COR-L47 (cell line): ENCODE measurements at places on chromosomes 13 and 19.

- DNase-seq = no peak
Measured at GRCh38 chr19:14467816-14468215, 7.3 kb downstream of the PTGER1 start.

DNA sequence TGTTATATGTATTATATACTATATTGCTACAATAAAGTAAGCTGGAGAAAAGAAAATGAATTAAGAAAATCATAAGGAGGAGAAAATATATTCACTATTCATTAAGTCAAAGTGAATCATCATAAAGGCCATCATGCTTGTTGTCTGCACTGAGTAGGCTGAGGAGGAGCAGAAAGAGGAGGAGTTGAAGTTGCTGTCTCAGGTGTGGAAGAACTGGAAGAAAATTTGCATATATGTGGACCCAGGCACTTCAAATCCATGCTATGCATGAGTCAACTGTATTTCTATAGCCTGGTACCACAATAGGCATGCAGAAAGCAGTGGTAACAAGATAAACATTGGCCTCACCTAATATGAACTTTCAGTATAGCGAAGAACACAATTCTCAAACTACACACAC lies 135.9 kb upstream of the SGCG start:
- DNase-seq = no peak

GRCh38 chr19:16470541-16470910 lies 1.2 kb downstream of the EPS15L1 start:
- no peak for DNase-seq

GRCh38 chr19:19115954-19116353 lies 22.3 kb downstream of the TMEM161A start:
- no peak for DNase-seq

DNA sequence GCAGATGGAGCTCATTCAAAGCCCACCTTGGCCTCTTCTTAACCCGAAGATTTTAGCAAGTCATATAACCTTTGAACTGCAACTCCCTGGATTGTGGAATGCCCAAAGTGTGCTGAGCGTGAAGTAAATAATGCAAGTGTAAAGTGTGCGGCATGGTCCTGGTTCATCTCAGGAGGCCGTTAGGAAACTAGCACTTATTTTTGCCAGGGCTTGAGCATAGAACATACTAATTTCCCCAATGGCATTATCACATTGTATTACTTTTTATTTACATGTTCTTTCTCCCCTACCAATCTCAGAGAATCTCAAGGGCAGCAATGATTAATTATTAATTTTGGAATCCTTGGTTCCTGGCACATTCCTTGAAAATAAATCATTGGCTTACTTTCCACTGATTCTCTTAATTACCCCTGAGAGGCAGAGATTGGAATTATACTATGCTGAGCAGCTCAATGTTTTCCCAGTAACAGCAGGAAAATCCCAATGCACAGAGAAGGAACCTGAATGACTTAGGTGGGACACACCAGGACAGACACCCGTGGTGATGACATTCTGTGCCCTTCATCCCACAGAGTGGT lies 128.8 kb upstream of the GJB6 start:
- DNase-seq = no peak

DNA sequence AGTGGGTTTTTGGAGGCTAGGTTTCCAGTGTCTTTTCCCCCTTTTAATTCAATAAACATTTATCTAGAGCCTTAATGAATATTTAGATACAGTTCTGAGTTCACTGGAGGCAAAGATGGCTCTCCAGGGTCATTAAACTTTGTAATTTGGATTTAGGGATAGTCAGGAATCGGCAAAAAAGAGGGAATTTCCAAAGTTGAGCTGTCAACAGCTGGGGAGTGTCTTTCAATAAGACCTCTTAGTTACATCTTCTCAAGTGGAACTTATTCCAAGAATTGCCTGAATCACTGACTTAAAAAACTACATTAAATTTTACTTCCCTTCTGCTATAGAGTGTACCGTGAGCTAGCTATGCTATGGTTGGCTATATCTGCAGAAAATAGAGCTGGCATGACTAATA lies 2.0 kb downstream of the LRCH1 start:
- DNase-seq = no peak

DNA sequence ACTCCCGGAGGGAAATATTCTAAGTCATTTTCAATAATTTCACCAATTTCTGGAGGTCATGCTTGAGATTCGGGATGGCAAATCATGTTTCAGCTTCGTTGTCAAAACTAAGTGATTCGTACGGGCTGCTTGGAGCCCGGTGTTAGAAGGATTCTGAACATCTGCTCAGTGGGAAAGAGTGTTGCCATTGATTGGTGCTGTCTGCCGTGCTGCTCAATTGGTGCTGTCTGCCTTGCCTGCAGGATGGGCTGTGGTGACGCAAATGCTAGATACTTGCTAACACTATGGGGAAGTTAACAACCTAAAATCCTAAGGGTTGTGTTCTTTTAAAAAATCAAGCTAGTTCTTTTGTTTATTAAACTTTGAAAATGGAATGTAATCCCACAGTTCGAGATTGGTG lies 17.3 kb upstream of the CACNG8 start:
- DNase-seq = no peak

- no peak for DNase-seq
Measured at GRCh38 chr19:49393881-49394280, 5.8 kb downstream of the KASH5 start.

DNA sequence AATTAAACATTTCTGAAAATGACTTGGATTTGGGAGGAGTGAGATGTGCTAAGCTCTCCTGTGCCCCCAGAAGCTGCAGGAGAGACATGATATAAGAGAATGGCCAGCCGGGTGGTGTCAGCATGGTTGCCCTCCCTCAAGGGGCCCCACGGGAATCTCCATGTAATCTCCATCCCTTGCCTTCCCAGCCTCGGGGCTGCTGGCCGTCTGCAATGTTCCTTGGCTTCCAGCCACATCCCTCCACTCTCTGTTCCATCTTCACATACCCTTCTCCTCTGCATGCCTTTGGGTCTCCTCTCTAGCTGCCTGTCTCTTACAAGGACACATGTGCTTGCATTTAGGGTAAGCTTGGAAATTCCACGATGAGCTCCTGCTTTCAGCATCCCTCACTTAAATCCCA lies 172.0 kb downstream of the TSHZ3 start:
- no peak for DNase-seq

GRCh38 chr13:112347986-112348385 lies 28.2 kb upstream of the SPACA7 start:
- DNase-seq = no peak

DNA sequence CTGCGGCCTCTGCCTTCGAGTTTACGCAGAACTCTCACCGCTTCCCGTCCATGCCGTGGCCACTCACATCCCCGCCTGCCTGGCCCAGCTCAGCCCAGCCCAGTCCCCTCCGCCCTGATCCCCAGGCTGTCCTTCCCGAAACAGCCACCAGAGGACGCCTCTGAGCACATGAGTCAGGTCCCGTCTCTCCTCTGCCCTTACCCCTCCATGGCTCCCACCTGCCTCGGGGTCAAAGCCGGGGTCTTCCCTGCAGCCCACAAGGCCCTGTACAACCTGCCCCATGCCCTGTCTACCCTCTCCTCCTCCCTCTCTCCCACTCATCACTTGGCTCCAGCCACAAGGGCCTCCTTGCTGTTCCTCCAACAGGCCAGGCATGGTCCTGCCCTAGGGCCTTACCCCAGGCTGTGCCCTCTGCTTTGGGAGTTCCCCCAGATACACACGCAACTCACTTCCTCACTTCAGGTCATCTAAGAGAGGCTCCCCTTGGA lies 8.1 kb upstream of the SEMA6B start:
- DNase-seq = no peak

DNA sequence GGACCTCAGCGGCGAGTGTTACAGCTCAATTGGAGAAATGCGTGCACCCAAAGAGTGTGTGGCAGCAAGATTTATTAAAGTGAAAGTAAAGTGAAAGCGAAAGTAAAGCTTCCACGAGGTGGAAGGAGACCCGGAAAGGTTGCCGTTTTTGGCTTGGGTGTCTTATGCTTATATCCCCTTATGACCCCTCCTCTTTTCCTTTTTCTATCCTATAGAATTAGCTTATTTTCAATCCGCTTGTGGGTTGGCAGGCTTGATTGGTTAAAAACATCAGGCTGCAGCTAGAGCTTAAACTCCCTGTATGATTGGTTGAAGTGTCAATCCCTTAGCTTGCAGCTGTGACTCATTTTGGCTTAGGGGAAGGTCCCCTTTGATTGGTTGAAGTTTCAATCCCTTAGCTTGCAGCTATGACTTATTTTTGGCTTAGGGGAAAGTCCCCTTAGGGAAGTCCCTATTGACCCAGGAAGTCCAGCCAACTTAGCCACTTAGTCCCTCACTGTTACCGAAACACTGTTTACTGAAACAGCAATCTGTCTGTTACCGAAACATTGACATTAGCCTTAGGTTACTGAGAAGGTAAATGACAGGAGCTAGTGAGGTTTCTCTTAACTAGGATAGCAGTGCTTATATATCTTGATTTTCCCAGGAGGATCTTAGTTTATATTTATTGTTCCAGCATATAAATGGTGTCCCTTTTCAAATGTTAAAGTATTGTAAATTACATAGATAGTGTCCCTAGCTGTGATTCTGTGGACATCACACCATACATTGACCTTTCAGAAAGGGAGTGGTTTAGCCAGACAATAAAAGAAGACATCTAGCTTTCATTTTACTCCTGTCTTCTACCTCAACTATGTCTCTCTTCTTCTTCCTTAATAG lies 575.8 kb downstream of the DACH1 start:
- peak; percentile 66 for DNase-seq

- no peak for DNase-seq
Measured at GRCh38 chr13:51828730-51829567, 16.0 kb downstream of the TMEM272 start.

DNA sequence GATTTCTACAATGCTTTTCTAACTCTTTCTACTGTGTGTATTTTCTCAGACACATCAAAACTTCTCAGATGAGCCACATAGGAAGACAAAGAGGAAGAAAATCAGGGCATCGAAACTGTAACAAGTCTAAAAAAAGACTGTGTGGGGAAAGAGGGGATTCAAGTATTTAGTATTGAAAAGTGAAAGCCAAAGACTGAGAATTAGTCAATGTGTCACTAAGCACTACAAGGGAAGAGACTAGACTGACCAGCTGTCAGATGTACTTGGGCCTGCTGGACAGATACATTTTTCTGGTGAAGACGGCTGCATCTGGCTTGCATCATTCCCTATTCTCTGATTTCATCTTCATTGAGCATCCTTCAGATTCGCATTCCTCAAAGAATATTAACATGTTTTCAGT lies 25.4 kb downstream of the COMMD6 start:
- DNase-seq = no peak

- DNase-seq = peak; percentile 74
Measured at GRCh38 chr13:51614350-51614786, 30.1 kb downstream of the WDFY2 start.

- DNase-seq = peak; percentile 13
Measured at GRCh38 chr13:73991884-73992283, 142.3 kb downstream of the KLF12 start.

- peak; percentile 73 for DNase-seq
Measured at GRCh38 chr13:103451656-103452055, 385.4 kb upstream of the SLC10A2 start.

- DNase-seq = no peak
Measured at GRCh38 chr13:98719527-98720250, 32.8 kb downstream of the SLC15A1 start.

DNA sequence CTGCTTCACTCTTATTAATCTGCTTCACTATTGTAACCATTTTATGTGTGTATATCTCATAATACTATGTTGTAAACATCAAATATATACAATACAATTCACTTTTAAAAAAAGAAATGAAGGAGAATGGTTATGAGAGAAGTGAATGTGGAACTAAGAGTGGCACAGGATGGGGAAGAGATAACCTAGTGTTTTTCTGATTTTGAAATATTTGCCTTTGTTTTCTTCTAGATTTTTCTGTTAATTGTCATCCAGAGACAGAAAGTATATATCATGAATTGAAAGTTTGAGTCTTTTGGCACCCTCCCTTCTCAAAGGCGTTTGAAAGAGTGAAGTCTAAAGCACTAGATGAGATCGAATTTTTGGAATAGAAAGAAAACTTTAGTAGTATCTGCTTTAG lies 2.8 kb downstream of the DNAJC3 start:
- no peak for DNase-seq

- no peak for DNase-seq
Measured at GRCh38 chr13:102286326-102286725, 115.5 kb downstream of the FGF14 start.

DNA sequence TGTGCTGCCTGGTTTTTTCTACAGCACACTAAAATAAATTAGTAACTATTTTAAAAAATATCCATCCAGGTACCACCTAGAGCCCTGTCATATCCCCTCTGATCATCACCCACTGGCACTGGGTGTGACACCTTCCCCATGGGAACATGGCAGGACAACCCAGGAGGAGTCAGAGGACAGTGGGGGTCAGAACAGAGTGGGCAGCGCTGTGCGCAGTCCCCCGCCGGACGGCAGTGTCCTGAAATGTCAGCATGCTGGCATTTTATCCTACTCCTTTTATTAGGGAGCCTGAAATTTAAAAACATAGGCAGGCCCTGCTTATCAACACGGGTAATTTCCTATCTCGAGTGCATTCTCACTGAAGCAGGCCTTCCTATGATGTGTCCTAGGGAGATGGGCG lies 42.1 kb upstream of the GAS6 start:
- DNase-seq = no peak

DNA sequence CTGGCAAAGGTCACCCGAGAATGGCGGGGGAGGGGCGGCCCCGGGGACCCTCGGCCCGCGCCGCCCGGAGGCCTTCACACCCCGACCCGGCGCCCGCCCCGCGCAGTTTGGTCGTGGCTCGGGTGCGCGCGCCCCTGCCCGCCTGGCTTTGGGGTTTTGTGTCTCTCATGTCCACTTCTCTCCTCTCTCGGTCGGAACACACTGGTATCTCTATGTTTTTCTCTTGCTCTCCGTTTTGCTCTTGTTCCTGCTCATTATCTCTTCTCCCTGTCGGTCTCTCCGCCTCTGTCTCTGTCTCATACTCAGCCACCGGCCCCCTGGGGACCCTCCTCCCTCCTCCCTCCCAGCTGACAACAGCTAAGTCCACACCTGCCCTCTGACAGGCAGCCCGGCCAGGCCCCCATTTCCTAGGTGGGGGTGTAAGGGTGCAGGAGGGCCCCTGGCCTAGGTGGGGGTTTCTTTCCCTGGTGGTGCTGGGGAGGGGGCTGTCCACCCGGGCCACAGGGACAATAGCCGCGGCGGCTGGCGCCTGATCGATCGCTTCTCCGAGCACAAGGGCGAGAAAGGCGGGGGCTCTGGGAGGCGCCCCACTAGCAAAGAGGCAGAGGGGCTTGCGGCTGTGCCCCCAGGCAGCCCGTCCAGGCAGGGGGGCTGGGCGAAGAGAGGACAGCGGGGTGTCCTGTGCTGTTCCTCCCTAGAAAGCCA lies 2.3 kb downstream of the ONECUT3 start:
- no peak for DNase-seq

GRCh38 chr13:113077953-113078901 lies 27.4 kb upstream of the F7 start:
- no peak for DNase-seq

- DNase-seq = no peak
Measured at GRCh38 chr13:42388326-42388725, 116.4 kb downstream of the AKAP11 start.

GRCh38 chr13:77980592-77980991 lies 62.0 kb upstream of the EDNRB start:
- DNase-seq = no peak
